ENCODE measurements at places on chromosomes 5 and 9. TPM values are rescaled to one million over a fixed set of nuclear protein-coding genes. Genes with fewer than 3 reads are reported as not detected.
A peak's percentile ranks its signal among the peaks of the same experiment; 100 is the strongest.

- no peak for DNase-seq
Measured at GRCh38 chr9:21754741-21755140, 47.7 kb upstream of the MTAP start.

GRCh38 chr5:14495301-14495700 lies 86.3 kb upstream of the OTULINL start:
- DNase-seq = no peak

- DNase-seq = no peak
Measured at GRCh38 chr5:310516-310915, 11.0 kb upstream of the AHRR start.

- no peak for DNase-seq
Measured at GRCh38 chr5:87394411-87395165, 18.1 kb downstream of the CCNH start.

GRCh38 chr9:111074395-111074794 lies 36.1 kb upstream of the LPAR1 start:
- no peak for DNase-seq

- DNase-seq = peak; percentile 37
Measured at GRCh38 chr9:38432922-38433510, 8.8 kb upstream of the IGFBPL1 start.

GRCh38 chr9:69199769-69200470 lies 25.8 kb downstream of the TJP2 start:
- no peak for DNase-seq

DNA sequence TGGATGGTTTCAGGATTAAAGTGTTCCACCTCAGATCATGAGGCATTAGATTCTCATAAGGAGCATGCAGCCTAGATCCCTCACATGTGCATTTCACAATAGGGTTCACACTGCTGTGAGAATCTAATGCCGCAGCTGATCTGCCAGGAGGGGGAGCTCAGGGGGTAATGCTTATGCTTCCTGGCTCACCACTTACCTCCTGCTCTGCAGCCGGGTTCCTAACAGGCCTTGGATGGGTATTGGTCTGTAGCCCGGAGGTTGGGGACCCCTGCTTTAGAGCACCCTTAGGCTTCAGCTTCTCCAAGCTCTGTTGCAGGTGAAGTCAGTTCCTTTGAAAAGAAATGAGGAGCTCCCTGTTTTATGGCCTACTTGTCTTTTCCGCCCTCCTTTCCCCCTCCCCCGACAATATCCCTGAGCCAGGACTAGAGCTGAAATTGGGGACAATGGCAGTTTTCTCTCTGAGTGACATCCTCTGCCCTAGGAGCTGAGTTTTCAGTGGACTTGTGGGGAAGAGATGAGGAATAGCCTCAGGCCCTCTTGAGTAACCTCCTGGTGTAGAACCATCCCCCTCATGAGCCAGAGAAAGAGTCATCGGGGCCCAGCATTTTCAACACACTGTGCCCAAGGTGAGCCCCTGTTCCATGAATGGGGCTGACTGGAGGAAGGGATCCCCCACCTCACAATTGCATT lies 16.2 kb upstream of the MAT2B start:
- no peak for DNase-seq

- DNase-seq = no peak
Measured at GRCh38 chr5:147590096-147590495, 80.2 kb upstream of the DPYSL3 start.

GRCh38 chr5:13648822-13649221 lies 295.7 kb downstream of the DNAH5 start:
- DNase-seq = no peak

DNA sequence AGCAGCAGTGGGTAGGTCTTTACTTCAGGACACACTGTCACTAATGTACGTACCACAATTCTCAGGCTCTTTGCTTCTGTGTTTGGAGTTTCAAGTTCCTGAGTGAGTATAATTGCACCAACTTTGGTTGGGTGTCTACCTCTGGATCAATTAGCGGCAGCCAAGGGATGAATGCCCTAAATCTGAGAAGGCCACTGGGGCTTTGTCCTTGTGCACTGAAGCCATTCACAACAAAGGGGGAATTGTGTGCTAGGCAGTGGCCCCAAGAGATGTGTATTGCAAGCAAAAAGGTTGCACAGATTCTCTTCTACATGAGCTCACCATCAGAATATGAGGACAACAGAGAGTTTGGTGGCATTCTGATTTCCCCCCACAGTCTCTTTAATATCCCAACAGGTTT lies 3.9 kb upstream of the PHF24 start:
- DNase-seq = no peak

GRCh38 chr9:1969898-1970297 lies 45.2 kb upstream of the SMARCA2 start:
- DNase-seq = no peak

DNA sequence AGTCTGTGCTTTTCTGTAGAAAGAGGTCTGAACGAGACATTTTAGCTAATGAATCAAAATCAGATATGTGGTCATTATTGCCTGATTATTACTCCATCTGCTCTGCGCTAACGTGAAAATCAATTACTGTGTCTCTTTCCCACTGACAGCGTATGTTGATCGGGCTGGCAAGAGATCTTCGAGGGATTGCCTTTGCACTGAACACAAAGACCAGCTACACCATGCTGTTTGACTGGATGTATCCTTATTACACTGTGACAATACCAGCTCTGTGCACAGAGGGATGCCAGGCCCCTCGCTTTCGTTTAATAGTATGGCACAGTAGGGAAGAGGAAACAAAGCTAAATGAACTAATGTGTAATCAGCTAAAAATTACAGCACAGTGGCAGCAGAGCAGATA lies 103.7 kb upstream of the TLX3 start:
- DNase-seq = no peak

DNA sequence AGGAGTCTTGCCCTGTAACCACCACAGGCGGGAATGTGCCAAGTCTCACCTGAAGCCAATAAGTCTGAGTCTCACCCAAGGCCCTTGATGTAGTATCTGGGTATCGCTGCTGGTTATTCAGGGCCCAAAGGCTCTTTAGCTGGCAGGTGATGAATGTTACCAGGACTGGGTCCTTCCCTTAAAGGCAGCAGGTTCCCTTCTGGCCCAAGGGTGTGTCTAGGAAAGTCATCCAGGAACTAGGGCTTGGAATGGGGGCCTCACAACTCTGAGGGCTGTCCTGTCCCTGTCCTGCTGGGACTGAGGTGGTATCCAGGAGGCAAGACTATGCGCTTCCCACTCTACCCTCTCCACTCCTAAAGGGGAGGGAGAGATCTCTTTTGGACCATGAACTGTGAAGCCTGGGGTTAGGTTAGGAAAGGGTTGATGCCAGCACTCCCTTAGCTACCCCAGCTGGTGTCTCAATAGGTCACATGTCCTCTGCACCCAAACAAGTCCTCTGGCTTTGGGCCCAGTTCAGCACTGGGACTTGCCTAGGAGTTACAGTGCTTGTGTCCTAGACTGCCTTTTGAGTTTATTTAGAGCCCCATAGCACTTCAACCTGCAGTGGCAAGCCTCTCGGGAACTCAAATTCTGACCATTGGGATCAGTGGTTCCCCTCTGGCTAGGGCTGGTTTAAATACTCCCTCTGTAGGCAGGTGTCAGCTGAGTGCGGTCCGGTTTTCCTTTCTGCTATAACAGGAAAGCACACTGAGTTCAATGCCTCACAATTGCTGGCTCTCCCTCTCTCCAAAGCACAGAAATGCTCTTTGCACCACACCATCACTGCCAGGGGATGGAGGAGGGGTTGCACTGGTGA lies 22.5 kb upstream of the RANBP3L start:
- no peak for DNase-seq

GRCh38 chr9:78010445-78010844 lies 21.2 kb downstream of the GNAQ start:
- no peak for DNase-seq

DNA sequence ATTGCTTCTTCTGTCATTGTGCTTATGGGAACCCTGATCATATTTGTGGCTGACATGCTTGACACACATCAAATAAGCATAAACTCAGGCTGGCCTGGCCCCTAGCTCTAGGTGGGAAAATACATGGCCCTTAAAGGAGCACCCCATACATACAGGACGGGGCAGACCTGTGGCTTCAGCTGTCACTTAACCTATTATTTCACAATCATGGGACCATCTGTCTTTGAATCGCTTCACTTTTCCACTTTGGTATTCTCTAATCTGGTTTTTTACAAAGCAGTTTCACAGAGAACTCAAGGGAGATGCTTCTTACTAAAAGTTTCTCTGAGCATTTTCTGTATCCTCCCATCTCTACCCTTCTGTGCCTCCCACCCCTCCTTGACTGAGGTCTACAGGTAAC lies 34.6 kb upstream of the LRRTM2 start:
- no peak for DNase-seq

GRCh38 chr5:168128111-168128510 lies 163.3 kb upstream of the WWC1 start:
- DNase-seq = no peak

- DNase-seq = peak; percentile 56
Measured at GRCh38 chr5:150562832-150563231, 54.9 kb downstream of the NDST1 start.

DNA sequence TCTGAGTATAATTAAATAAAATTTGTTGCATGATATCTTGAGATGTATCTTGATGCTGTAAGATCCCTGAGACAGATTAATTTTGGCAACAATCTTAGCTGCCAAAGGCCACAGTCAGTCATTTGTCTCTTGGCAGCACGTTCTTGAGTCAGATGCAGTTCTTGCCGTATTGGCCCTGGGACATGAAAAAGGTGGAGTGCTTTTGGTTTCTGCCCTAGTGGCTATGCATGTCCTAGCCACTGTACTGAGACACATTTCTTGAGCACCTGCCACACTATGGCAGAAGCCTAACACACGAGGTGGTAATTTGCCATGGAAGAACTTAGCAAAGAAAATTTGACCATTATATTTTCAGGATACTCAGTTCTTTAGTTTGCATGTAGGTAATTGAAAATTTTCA lies 45.0 kb upstream of the PHF2 start:
- no peak for DNase-seq

GRCh38 chr5:175743676-175744210 lies 85.9 kb downstream of the HRH2 start:
- no peak for DNase-seq

DNA sequence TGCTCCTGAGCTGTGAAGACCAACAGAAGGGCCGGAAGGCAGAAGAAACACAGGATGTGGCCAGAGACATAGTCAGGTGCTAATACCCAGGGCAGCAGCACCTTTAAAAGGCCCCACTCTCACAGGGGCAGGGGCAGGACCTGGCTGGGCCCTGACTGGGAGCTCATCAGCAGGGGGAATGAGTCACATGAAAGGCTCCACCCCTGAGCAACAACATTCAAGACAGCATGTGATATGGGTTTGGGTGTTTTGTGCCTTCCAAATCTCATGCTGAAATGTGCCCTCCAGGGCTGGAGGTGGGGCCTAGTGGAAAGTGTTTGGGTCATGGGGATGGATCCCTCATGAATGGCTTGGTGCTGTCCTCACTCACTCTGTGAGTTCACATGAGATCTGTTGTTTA lies 181.7 kb downstream of the ERCC6L2 start:
- DNase-seq = no peak

GRCh38 chr5:112142769-112143270 lies 276.3 kb downstream of the EPB41L4A start:
- no peak for DNase-seq

GRCh38 chr9:37324261-37324683 lies 98.2 kb upstream of the GRHPR start:
- DNase-seq = no peak

DNA sequence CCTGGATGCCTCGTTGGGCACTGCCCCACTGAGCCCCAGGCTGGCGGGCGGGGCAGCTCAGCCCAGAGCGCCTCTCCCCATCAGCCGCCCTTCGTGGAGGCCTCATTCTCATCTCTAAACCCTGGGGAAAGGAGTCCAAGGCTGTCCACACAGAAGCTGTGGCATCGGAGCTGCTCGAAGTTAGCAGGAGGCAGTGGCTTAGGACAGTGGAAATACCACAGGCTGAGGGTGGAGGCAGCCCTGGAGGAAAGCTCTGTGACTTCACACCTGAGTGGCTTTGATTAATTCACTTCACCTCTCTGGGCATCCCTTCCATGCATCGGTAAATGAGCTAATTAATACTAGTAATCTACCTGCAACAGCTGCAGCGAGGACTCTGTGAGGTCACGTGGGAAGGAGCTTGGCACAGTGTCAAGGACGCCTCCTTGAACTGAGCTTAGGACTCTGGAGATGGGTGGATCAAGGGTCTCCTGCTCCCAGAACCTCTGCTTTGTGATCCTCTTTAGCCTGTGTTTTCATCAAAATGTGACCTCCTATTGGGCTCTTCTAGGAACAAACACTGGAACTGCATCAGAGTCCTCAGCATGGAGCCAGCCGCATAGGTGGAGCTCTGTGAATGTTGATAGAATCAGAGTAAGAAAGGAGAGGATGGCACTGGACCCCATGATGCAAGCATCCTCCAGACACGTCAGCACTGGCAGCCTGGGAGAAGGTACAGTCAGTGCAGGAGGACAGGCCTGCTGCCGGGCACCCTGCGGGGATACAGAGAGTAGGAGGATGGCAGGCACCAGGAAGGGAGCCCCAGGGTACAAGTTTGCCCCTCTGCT lies 842 bp upstream of the ANGPTL2 start:
- no peak for DNase-seq

Gene ADAMTS16
- total RNA-seq = 2.4 TPM

Gene SPINK7
- not detected for total RNA-seq

Gene PRR16
- total RNA-seq = 0.42 TPM

Gene CANX
- total RNA-seq = 766 TPM

Gene SLC34A1
- total RNA-seq = not detected

Gene FGD3
- total RNA-seq = 3.3 TPM

Gene HRH2
- total RNA-seq = 0.12 TPM

Gene FOXD4L6
- total RNA-seq = 0.54 TPM

Gene DCAF12
- 40.2 TPM for total RNA-seq

Gene IL7R
- 0.98 TPM for total RNA-seq

Gene TCF7
- 17.8 TPM for total RNA-seq

Gene TICAM2
- 2.9 TPM for total RNA-seq

Gene GARIN3
- not detected for total RNA-seq

All from HCT116 (cell line).